ENCODE measurements at places on chromosomes 12 and 14.

GRCh38 chr12:22687361-22688076, 62.5 kb downstream of the ETNK1 start:
- DNase-seq = no peak

- no peak for DNase-seq
Measured at GRCh38 chr14:61761557-61761956, 663 bp upstream of the SNAPC1 start.

DNA sequence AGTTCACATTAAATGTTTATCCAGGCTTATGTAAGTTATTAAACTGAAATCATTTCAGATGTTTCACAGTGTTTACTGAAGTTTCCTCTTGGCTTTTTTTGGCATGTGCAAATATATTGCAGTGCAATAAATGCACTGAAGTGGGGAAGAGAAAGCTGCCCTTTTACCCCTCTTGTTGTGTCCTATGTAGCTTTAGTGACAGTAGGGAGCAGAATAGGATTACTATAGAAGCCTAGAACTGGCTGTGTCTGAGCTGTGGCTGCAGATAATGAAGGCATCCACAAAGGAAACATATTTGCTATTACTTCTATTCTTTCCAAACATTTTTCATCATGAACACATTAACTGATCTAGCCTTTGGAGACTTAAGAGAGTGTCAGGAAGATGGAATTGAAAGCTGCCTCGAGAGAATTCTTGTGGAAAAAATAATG, 24.1 kb upstream of the CNTN1 start:
- DNase-seq = no peak

- no peak for DNase-seq
Measured at GRCh38 chr14:103854822-103855733, 7.7 kb upstream of the PPP1R13B start.

- DNase-seq = no peak
Measured at GRCh38 chr14:92668276-92668973, 80.0 kb downstream of the LGMN start.

DNA sequence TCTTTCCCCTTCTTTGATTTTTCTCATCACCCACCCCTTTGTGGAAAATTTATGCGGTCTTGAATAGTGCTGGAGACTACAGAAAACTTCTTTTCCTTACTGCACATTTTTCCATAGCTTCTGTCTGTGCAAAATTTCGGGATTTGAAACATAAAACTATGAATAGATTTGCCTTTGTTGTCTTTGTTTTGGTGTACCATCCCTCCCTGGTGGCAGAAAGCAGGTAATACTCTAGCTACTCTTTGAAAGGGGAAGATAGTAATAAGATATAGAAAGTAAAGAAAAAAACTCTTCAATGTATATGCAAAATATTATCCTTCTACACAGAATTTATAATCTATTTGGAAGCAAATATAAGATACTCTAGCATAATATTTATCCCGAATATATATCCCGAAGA, 79.1 kb upstream of the LMO3 start:
- no peak for DNase-seq

GRCh38 chr12:120760349-120761254, 35.0 kb downstream of the ACADS start:
- no peak for DNase-seq
